ENCODE measurements at places on chromosomes 7 and 10.

- no peak for DNase-seq
Observed at GRCh38 chr7:106566196-106566595, 94.8 kb downstream of the CCDC71L start.

GRCh38 chr10:13899941-13900340, 313.2 kb downstream of the PRPF18 start:
- no peak for DNase-seq

GRCh38 chr7:128946936-128947830, 9.5 kb downstream of the IRF5 start:
- no peak for DNase-seq

DNA sequence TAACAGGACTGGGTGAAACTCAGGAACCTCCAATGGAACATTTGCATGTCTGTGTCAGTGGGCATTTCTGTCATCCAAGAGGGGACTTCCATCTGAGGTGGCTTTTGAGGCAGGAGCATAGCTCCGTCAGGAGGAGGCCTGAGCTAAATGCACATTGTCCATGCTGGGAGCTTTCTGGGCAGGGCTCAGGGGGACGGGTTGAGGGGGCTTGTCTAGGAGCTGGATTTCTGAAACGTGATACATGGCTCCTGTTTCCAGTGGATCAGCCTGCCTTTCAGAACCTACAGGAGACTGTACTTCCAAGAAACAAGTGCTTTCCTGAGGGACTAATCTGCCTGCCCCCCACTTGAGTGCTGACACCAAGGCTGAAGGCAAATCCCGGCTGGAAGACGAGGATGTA, 40.5 kb upstream of the GDF10 start:
- no peak for DNase-seq

DNA sequence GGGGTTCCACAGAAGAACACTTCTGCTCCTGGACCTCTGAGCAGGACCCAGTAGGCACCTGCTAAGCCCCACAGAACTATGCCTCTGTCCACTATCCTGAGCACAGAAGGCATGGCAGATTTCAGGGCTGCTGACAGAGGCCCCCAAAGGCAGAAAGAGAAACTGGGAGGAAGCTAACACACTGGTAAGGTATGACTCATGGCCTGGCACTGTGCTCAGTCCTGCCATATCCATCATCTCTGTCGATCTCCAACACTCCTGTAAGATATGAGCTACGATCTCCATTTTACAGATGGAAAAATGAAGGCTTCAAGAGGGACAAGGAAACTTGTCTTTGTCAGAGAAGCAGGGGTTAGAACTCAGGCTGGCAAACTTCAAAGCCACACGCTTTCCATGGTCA, 62.2 kb downstream of the GRID1 start:
- no peak for DNase-seq

DNA sequence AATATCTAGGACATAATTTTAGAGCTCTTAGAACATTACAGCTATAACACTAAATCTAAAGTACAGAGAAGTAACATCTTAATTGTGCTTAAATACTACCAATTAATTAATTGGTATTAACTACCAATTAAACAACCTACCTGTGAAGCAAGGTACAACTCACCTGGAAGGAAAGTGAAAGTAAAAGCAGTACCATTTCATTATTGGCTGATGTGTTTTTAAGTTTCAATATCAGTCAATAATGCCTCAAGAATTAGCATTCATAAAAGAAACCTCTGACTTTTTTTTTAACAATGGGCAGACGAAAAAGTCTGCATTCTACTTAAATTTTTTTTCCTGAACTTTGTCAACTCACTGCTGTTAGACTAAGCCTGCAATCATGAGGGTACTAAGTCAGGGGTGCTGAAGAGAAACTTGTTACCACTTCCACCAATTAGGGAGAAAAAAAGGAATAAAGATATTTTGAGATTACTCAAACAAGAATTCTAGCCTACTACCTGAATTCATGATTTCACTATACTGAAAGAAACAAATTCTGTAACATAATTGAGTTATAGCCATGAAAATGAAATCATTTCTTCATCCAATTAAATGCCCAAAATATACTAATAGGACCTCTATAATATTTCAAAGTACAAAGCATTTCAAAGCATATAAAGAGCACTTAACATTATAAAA, 19.9 kb downstream of the UPF2 start:
- no peak for DNase-seq

- DNase-seq, result no peak
Observed at GRCh38 chr10:77493851-77494261, 143.8 kb downstream of the KCNMA1 start.

GRCh38 chr7:75559355-75559975, 67.3 kb downstream of the SPDYE5 start:
- no peak for DNase-seq

- no peak for DNase-seq
Observed at GRCh38 chr10:60795465-60796202, 17.4 kb downstream of the CDK1 start.

DNA sequence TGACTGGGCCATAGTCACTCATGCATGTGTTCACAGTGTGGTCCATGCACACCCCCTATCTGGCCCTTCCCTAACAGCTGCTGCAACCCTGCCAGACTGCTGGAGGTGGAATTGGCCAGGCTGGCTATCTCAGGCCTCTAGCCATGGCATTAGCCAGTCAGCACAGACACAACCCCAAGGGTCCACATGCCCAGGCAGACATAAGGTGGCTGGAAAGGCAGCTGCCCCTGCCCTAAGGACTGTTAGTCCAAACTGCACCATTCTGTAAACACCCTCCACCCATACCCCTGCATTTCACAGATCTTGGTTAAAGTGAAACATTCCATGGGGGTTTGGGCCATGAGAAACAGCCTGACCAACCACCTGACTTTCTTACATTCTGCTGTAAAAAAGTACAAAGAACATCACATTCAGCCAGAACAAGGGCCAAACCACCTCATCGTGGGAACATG, 137.4 kb upstream of the KCNMA1 start:
- DNase-seq, result no peak

DNA sequence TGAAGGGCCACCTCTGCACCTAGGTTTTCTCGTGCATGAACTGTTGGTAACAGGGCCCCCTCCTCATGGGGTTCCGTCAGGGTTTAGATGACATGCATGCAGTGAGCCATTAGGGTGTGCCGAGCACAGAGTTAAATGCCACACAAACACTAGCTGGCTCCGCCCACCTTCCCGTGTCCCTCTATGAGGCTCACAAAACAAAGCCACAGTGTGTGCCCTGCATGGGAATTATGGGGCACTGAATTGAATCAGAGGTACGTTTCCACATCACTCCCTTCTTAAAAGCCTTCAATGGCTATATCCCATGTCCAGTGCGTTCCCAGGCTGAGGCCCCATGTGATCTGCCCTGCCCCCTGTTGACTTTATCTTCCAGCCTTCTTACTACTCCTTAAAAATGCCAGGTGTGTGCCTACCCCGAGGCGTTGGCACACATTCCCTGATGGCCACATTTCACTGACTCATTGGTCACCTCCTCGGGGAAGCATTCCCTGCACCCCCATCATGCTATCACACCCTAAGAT, 35.7 kb downstream of the GSDME start:
- no peak for DNase-seq

DNA sequence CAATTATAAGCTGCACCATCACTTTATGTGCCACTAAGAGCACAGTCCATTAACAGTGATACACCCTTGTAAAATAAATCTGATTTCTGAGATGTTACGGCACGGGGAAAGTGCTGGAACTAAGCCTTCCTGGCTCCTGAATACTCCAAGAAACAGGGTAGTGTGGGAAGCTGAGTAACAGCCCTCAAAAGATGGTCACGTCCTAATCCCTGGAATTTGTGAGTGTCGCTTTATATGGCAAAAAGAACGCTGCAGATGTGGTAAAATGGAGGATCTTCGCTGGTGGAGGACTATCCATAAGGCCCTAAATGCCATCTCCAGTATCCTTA, 13.5 kb downstream of the ESYT2 start:
- no peak for DNase-seq

Measured in globus pallidus (tissue), 1 donor.